DND-41 (cell line): ENCODE measurements at places on chromosomes 6 and 20.
A peak's percentile ranks its signal among the peaks of the same experiment; 100 is the strongest.

- H3K36me3 ChIP-seq, result no peaks in the 10 kb centered on the region
- no peak overlapping the region for H3K27ac ChIP-seq
- no peak for DNase-seq
- no peaks in the 10 kb centered on the region for H3K27me3 ChIP-seq
- H3K4me3 ChIP-seq, result no peak overlapping the region
- H3K4me1 ChIP-seq, result no peaks in the 10 kb centered on the region
Observed at GRCh38 chr6:120493505-120493904, 840.8 kb downstream of the TBC1D32 start.

DNA sequence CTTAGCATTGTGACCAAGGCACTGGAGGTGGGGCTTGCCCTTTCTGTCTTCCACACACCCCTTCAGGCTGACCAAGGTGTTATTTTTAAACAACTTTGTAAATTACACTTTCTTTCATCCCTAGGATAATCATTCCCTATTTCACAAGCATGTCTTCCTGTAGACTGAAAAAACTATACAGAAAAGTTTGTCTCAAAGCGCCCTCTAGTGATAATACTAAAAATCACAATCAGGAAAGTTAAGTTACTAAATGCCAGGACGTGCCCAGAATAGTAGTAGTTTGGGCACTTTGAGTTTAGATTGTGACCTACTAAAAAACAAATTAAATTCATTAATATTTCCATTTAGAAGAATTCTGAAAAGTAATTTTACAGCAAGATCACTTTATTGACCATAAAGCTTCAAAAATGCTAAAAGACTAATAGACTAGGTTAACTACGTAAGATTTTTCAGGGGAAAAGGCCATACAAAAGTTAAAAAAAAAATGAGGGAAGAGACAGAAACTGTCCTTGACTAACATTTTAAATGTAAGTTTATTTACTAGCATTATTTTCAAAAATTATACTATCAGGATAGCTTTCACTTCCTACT, 123.3 kb upstream of the DUSP22 start:
- H3K36me3 ChIP-seq, result no peaks in the 10 kb centered on the region
- H3K27ac ChIP-seq, result no peak overlapping the region
- no peak overlapping the region for H3K4me3 ChIP-seq
- no peak for DNase-seq
- no peaks in the 10 kb centered on the region for H3K27me3 ChIP-seq

DNA sequence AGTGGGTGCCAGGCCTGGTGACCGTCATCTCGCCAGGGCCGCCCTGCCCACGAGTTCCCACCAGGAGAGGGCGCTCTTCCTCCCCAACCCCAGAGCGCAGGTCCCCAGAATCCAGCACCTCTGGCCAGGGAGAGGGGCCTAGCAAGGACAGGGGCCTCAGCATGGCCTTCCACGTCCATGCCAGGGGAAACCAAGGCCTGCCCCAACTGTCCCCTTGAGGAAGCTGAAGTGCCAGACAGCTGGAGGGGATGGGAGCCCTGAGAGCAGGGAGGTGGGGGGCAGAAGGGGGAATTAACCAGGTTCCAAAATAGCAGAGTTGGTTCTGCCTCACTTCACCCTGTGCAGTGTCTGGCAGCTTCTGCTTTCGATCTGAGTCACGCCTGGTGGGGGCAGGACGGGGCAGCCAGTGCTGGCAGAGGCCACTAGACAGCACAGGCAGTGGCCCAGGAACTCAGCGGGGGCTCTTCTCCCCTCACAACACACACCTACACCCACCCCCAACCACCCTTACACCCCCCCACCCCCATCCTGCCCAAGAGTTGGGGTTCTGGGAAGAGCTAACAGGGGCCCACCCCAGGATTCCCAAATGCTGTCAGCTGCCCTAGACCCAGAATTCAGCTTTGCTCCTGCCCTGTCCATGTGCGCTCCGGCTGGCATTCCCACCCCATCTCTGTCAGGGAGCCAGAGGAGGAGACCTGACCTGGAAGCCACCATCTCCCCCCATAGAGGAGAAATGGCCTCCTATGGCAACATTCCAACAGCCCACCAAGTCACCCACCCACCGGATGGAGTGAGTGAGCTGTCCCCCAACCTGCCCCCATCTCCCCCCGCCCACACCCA, 29.2 kb downstream of the TFEB start:
- H3K27ac ChIP-seq, result no peak overlapping the region
- H3K4me1 ChIP-seq, result peaks cover 25% of the 10 kb centered on the region
- no peak for DNase-seq
- no peak overlapping the region for H3K4me3 ChIP-seq
- H3K36me3 ChIP-seq, result no peaks in the 10 kb centered on the region

GRCh38 chr20:25508083-25508770, 77.1 kb downstream of the NINL start:
- H3K4me3 ChIP-seq, result no peak overlapping the region
- DNase-seq, result no peak
- no peaks in the 10 kb centered on the region for H3K27me3 ChIP-seq
- H3K27ac ChIP-seq, result no peak overlapping the region
- peaks cover 83% of the 10 kb centered on the region for H3K36me3 ChIP-seq
- H3K4me1 ChIP-seq, result no peaks in the 10 kb centered on the region

GRCh38 chr20:17519606-17520285, 11.4 kb downstream of the BFSP1 start:
- no peak overlapping the region for H3K4me3 ChIP-seq
- H3K36me3 ChIP-seq, result no peaks in the 10 kb centered on the region
- peaks cover 8% of the 10 kb centered on the region for H3K27me3 ChIP-seq
- no peak for DNase-seq
- H3K27ac ChIP-seq, result no peak overlapping the region
- no peaks in the 10 kb centered on the region for H3K4me1 ChIP-seq

DNA sequence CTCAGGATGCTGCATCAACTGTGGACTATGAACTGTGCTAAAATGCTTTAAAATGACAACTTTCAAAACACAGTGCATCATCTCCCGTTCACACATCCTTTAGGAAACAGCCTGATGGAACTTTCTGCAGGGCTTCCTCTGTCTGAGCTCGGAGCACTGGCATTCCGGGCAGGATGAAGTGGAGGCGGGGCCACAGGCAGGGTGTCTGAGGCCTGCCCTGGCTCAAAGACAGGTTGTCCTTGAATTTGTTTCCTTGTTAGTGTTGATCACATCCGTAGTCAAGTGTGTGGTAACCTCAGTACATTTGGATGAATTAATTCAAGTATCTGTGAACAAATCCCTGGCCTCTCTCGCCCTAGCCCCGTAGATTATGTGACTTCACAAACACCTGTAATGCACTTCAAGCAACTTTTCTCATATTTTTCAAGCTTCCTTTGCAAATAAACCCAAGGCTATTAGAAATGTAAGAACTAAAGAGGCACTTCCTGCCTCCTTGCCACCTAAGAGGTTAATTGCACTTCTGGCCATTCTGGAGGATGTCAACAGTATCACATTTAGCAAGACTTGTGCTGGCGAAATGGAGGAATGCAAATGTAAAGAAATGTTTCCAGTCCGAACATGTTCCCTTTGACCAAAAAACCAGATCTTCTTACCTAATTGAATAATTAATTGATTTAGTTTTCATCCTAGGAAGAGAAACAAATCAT, 3.1 kb downstream of the CD93 start:
- no peak for DNase-seq
- 0 out of 2 replicates have a peak overlapping the region, but pooled peaks have one; percentile 8 for H3K27ac ChIP-seq
- H3K4me3 ChIP-seq, result no peak overlapping the region
- H3K36me3 ChIP-seq, result no peaks in the 10 kb centered on the region

DNA sequence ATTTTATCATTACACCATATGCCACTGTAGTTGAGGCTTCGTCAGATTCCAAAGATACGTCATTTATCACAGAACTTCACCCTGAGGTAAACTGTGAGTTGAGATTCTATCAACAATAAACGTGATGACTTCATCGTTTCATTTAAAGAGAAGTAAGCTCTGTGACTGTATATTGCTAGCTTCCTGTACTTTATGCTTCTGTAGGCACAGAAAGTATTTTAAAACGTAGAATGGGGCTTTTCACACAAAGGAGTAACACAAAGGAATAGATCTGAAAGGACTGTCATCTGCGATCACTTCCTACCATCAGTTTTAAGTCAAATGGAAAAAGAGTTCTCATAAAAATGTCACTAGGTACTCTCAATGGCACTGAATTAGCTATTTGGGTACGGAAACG, 234.4 kb upstream of the MCHR2 start:
- H3K4me3 ChIP-seq, result no peak overlapping the region
- no peaks in the 10 kb centered on the region for H3K36me3 ChIP-seq
- H3K27ac ChIP-seq, result no peak overlapping the region
- H3K4me1 ChIP-seq, result no peaks in the 10 kb centered on the region

DNA sequence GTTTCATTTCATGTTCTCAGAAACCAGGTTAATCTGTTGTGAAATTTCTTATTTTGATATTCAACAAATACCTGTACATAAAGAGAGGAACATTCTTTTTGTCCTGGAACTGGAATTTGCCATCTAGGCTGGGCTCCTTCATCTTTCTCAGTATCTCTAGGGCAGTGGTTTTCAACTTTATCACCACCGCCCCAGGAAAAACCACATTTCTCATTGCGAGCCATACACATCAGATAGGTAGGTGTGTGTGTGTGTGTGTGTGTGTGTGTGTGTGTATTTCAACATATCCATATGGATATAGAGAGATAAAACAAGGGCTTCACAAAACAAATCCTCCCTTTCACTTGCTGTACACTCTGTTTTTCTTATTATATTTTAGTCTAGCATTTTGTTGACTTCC, 24.1 kb downstream of the BFSP1 start:
- peaks cover 9% of the 10 kb centered on the region for H3K4me1 ChIP-seq
- no peak for DNase-seq
- H3K4me3 ChIP-seq, result no peak overlapping the region
- no peak overlapping the region for H3K27ac ChIP-seq
- peaks cover 16% of the 10 kb centered on the region for H3K27me3 ChIP-seq

DNA sequence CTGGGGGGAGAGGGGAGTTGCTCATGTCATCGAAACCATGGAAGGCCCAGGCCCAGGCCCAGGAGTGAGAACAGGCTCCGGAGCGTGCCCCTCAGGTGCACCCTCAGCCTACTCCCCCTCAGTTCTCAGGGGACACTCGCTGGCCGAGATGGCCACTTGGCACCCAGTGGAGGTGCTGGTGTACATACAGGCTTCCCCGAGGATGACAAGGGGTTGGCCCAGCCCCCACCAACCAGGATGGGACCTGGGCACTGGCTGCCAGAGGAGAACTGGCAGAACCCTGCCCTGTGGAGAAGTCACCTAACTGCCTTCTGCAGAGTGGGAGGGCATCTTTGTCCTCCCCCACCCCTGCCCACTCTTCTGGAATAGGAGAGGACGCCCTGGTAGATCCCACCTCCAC, 9.5 kb downstream of the NKX2-2 start:
- no peaks in the 10 kb centered on the region for H3K4me1 ChIP-seq
- DNase-seq, result no peak
- H3K27ac ChIP-seq, result no peak overlapping the region
- no peaks in the 10 kb centered on the region for H3K36me3 ChIP-seq
- H3K27me3 ChIP-seq, result no peaks in the 10 kb centered on the region
- no peak overlapping the region for H3K4me3 ChIP-seq

- no peak for DNase-seq
- no peak overlapping the region for H3K27ac ChIP-seq
- H3K4me1 ChIP-seq, result no peaks in the 10 kb centered on the region
Observed at GRCh38 chr6:158775832-158776231, 43.3 kb downstream of the EZR start.

DNA sequence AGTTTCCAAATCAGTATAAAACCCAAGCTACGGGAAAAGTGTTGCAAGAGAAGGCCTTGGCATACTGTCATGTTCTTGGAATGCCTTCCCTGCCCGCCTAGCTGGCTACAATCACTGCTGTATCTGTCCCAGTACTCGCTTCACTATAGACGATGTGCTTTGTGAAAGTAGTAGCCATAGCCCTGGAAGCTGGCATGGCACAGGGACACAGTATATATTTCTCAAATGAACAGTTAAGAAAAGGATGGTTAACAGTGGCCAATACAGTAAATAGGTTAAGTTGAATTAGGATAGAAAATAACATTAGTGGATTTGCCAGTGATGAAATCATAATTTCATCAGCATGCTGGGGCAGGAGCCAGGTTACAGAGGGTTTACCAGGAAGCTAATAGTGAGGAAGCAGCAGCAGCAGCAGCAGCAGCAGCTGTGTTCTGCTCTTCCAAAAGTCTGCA, 499.3 kb downstream of the CDKAL1 start:
- H3K4me3 ChIP-seq, result no peak overlapping the region
- DNase-seq, result no peak
- no peaks in the 10 kb centered on the region for H3K27me3 ChIP-seq
- H3K4me1 ChIP-seq, result no peaks in the 10 kb centered on the region
- H3K27ac ChIP-seq, result no peak overlapping the region
- no peaks in the 10 kb centered on the region for H3K36me3 ChIP-seq

GRCh38 chr20:62982124-62983075, 24.4 kb downstream of the BHLHE23 start:
- DNase-seq, result peak; percentile 67
- no peaks in the 10 kb centered on the region for H3K36me3 ChIP-seq
- peak overlapping the region; percentile 71; the same call in 1 of the 2 replicates for H3K27ac ChIP-seq
- peaks cover 38% of the 10 kb centered on the region for H3K4me1 ChIP-seq
- H3K4me3 ChIP-seq, result no peak overlapping the region
- no peaks in the 10 kb centered on the region for H3K27me3 ChIP-seq

- no peak for DNase-seq
- peaks cover 10% of the 10 kb centered on the region for H3K4me1 ChIP-seq
- no peak overlapping the region for H3K27ac ChIP-seq
- H3K4me3 ChIP-seq, result no peak overlapping the region
Observed at GRCh38 chr6:33836806-33837469, 33.1 kb upstream of the MLN start.

DNA sequence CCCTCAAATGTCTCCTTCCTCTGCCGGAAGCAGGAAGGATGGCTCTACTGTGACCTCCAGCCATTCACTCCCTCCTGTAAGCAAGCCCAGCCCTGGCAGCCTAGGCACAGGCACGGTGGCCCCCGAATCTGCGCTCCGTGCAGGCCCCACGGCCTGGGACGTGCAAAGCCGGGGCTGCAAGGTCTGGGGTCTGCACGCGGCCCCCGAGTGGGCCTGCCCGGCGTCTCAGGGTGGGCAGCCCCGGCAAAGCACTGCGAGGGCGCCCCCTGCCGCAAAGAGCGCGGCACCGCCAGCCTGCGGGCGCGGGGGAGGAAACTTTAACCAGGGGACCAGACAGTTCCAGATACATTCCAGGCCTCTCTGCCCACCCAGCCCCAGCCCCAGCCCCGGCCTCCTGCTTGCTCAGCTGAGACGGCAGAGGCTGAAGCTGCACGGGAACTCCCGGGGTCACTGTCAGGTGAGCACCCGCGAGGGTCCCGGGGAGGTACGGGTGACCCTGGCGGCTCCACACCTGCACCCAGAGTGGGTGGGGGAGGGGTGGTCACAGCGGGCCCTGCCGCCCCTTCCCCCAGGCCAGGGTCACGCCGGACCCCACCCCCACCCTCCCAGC, 98.8 kb downstream of the ASXL1 start:
- no peak overlapping the region for H3K27ac ChIP-seq
- H3K4me1 ChIP-seq, result no peaks in the 10 kb centered on the region
- H3K27me3 ChIP-seq, result no peaks in the 10 kb centered on the region
- H3K4me3 ChIP-seq, result no peak overlapping the region

DNA sequence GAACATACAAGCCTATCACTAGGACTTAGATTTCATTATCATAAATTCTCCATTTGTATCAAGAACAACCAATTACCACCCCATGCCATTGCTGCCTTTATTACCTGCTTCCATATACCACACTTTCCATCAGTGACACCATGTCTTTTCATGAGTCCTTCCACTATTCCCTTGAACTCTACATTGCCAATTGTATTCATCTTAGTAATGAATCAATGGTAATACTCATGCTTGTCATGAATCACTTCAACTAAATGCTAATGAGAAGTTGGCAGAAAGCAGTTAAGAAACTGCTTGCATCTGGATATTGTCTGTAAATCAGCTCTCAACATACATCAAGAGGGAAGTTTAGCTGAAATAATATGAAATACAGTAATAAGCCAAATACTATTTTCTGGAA, 61.2 kb upstream of the RNF217 start:
- no peaks in the 10 kb centered on the region for H3K4me1 ChIP-seq
- DNase-seq, result no peak
- H3K4me3 ChIP-seq, result no peak overlapping the region
- H3K27ac ChIP-seq, result no peak overlapping the region
